ENCODE measurements at places on chromosomes 13 and 19.

- peak; percentile 63 for DNase-seq
Measured at GRCh38 chr13:49869519-49869918, 66.6 kb downstream of the SPRYD7 start.

DNA sequence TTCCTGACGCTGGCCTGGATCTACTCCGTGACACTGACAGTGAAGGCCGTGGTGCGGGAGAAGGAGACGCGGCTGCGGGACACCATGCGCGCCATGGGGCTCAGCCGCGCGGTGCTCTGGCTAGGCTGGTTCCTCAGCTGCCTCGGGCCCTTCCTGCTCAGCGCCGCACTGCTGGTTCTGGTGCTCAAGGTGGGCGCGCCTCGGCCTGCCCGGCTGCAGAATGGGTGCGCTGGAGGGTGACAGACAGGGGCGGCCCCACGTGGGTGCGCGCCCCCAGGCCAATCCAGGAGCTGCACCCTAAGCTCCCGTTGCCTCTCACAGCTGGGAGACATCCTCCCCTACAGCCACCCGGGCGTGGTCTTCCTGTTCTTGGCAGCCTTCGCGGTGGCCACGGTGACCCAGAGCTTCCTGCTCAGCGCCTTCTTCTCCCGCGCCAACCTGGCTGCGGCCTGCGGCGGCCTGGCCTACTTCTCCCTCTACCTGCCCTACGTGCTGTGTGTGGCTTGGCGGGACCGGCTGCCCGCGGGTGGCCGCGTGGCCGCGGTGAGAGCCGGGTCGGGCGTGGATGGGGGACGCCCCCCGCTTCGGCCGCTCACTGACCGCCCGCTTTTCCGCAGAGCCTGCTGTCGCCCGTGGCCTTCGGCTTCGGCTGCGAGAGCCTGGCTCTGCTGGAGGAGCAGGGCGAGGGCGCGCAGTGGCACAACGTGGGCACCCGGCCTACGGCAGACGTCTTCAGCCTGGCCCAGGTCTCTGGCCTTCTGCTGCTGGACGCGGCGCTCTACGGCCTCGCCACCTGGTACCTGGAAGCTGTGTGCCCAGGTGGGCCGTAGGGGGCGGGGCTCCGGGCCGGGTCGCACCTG is 7.2 kb downstream of the ABCA7 start:
- no peak for DNase-seq

DNA sequence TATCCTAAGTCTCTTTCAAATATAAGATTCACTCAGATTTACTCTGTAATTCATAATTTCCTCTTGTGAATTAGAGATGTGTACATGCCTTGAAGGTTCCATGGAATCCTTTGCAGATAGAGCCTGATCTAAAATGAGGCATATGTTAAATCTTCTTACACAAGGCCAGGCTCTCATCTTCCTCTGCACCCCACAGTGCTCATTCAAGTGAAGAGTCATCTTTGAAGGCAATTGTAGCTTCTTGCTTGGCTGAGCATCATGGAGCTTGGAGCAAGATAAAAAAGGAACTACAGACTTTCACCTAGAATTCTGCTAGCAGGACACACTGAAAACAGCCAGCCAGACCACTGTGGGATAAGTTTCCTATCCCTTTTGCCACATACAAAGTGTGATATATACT is 566.4 kb downstream of the PCDH9 start:
- DNase-seq = no peak

DNA sequence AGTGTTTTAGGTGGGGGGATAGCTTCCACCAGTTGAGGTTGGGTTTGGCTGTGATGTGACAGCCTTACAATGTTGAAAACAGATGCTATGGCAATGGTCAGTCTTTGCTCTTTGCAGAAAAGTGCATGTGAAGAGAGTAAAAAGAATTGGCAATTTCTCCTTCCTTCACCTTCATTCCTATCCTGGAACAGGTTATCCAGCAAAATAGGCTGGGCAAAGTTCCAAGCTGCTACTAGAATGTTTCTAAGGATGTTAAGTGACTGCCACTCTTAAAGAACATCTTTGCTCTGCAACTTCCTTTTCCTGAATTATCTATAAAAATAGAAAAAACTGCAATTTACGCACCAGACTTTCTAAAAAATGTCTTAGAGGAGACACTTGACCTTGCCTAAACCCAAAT is 50.1 kb upstream of the MYCBP2 start:
- DNase-seq = no peak

DNA sequence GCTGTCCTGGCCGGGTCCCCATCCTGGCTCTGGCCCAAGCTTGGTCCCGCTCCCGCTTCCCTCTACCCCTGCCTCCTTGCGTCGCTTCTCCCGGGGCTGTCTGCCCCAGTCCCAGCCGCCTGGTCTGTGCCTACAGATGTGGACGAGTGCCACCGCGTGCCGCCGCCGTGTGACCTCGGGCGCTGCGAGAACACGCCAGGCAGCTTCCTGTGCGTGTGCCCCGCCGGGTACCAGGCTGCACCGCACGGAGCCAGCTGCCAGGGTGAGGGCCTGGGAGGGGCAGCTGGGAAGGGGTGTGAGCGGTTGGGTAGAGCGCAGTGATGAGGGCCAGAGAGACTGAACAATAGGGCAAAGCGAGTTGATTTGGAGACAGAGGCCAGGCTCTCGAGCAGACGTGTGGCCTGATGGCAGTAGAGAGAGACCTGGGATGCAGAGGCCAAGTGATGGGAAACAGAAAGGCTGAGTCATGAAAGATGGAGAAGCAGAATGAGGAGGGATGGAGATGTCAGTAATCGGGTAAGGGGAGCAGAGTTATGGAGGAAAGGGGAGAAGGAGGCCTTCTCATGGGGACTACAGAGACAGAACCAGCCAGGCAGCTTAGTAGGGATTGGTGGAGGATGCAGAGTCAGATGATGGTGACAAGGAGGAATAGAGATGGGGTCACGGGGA is 9.4 kb downstream of the LTBP4 start:
- no peak for DNase-seq

GRCh38 chr13:83274679-83275078 is 607.6 kb downstream of the SLITRK1 start:
- DNase-seq = no peak

GRCh38 chr13:108049211-108049610 is 166.1 kb downstream of the LIG4 start:
- DNase-seq = no peak

DNA sequence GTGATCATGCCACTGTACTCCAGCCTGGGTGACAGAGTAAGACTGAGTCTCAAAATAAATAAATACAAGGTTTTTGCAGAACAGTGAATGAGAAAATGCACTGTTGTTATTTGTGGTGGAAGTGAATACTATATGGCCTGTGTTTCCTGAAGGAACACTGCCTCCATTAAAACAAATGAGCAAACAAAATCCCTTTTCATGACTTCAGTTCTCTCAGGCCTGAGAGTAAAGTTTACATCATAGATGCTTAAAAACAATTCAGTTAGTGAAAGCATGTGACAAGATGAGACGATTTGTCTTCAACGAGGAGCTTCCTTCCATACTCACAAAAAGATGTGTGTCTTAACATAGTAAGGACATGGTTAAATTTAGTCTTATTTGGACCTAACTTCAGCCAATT is 14.4 kb downstream of the SPINT2 start:
- no peak for DNase-seq

DNA sequence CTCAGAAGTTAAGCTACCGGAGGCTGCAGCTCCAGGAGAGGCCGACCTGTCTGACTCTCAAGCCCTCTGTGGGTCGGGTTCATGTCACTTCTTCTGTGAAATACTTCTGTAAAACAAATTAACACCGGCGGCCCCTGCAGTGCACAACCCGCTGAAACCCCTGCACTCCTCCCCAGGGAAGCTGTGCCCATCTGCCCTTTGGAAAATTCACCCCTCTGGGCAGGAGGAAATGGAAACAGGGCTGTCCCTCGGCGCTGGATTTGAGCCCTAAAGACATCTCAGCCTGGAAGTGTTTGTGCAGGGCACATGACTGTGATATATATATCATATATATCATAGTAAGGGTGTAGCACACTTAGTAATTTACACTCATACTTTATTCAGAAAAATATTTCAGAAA is 415.3 kb downstream of the IRS2 start:
- DNase-seq = no peak

- no peak for DNase-seq
Measured at GRCh38 chr13:22161871-22162270, 491.0 kb downstream of the FGF9 start.

DNA sequence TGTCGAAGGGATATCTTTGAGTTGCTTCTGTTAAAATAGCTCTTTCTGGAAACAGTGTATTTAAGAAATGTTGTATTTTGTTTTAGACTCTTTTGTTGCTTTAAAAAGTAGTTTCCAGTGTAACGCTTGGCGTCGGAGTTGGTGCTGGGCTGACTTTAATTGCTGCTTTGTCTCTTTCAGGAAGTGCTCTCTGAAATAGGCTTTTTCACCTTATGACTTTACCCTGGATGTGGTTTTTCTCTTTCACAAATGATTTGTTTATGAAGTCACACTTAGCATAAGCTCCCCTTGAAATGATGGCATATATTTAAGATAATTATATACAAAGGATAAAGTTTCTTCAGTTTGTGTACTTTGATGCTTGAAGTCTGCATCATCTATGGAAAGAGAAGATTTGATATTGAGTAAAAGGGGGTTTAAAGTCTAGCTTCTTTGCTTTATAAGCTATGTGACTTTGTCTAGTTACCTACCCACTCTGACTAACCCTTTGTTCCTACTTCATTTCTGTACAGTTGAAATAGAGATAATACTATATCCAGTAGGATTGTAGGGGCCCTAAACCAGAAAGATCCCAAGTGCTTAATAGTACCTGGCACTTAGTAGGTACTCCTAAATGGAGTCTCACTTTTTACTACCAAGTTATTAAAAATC is at the start of gene GPR18:
Gene GPR18 (minus strand): TSS at position 170 of the 651 bp plus-strand sequence. CDS start 2,507 bp downstream, outside the sequence.
- no peak for DNase-seq

GRCh38 chr13:106139377-106139776 is 396.1 kb downstream of the EFNB2 start:
- DNase-seq = no peak

- DNase-seq = no peak
Measured at GRCh38 chr13:36882829-36883390, 37.1 kb downstream of the SMAD9 start.

All from OCI-M1 (cell line).